Endodermal cell (in vitro differentiated cells): ENCODE measurements at places on chromosomes 16 and 17. TPM values are rescaled to one million over a fixed set of nuclear protein-coding genes. Genes with fewer than 3 reads are reported as not detected.
A peak's percentile ranks its signal among the peaks of the same experiment; 100 is the strongest.

DNA sequence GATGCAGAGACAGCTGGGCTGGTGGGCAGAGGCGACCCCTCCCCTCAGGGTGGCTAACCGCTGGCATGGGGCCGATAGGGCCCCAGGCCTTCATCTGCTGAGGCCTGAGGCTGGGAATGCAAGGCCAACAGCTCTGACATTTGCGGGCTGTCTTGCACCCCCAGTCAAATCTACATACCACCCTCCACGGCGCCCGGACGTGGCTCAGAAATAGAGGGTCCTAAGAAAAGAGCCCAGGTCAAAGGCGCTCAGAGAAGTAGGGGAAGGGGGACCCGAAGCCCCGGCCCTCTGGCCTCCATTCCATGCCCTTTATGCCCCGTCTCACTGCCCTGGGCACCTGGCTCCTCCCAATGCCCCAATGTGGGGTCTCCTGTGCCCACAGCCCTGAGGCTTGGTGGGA is 142.3 kb downstream of the C16orf78 start:
- H3K36me3 ChIP-seq = no peaks in the 10 kb centered on the region
- H3K27me3 ChIP-seq = no peaks in the 10 kb centered on the region
- H3K4me3 ChIP-seq = no peak overlapping the region
- H3K4me1 ChIP-seq = no peaks in the 10 kb centered on the region
- no peak for DNase-seq

- no peak overlapping the region for H3K4me3 ChIP-seq
- DNase-seq = peak; percentile 89
- H3K4me1 ChIP-seq = no peaks in the 10 kb centered on the region
- H3K27ac ChIP-seq = no peak overlapping the region
These were observed 36.4 kb downstream of the AKAP1 start for GRCh38 chr17:57121308-57122042.

DNA sequence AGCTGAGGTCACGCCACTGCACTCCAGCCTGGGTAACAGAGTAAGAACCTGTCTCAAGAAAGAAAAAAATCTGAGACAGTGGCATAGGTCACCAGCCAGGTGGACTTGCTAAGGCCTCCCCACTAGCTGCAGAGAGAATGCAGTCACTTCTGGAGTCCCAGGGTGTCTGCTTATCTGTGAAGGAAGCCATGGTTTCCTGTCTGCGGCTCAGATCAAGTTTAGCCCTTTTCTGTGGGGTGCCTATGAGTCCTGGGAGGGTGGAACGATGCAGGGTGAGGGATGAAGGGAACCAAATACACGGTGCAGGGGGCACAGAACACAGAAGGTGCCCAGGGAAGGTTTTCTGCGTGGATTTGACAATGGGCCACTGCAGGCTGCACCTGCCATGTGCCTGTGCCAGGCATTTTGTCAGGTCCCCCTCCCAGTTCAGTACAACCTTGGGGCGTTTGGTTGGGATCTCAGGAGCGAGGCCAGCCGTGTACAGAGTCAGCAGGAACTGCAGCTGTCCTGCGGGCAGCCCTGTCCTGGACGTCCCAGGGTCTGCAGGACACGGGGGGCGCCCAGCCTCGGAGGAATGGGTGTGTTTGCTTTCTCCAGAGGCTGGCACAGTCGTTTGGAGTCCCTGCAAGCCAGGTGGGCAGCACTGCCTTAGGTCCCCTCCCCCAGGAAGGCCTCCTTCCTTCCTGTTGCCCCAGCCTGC is 41.8 kb downstream of the RAB11FIP4 start:
- no peaks in the 10 kb centered on the region for H3K36me3 ChIP-seq
- no peaks in the 10 kb centered on the region for H3K4me1 ChIP-seq
- no peak overlapping the region for H3K4me3 ChIP-seq
- H3K27me3 ChIP-seq = no peaks in the 10 kb centered on the region

DNA sequence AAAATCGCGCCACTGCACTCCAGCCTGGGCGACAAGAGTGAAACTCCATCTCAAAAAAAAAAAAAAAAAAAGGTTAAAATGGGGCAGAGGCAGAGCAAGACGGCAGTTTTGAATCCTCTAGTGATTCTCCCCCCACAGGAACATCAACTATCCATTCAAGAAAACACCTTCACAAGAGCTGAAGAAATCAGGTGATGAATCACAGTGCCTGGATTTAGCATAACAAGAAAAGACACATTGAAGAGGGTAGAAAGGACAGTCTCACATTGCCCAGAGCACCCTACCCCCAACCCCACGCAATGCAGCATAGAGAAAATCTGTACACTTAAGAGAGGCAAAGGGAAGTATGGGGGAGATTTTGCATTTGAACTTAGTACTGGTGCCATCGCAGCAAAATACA is 28.8 kb upstream of the RNF43 start:
- H3K36me3 ChIP-seq = no peaks in the 10 kb centered on the region
- no peaks in the 10 kb centered on the region for H3K27me3 ChIP-seq
- H3K4me3 ChIP-seq = no peak overlapping the region
- no peaks in the 10 kb centered on the region for H3K4me1 ChIP-seq
- H3K27ac ChIP-seq = no peak overlapping the region
- DNase-seq = no peak

GRCh38 chr17:66302761-66303626 is 581 bp downstream of the PRKCA start:
- peak overlapping the region; percentile 75 for H3K4me3 ChIP-seq
- H3K27ac ChIP-seq = no peak overlapping the region
- no peaks in the 10 kb centered on the region for H3K36me3 ChIP-seq
- H3K27me3 ChIP-seq = peaks cover 38% of the 10 kb centered on the region

DNA sequence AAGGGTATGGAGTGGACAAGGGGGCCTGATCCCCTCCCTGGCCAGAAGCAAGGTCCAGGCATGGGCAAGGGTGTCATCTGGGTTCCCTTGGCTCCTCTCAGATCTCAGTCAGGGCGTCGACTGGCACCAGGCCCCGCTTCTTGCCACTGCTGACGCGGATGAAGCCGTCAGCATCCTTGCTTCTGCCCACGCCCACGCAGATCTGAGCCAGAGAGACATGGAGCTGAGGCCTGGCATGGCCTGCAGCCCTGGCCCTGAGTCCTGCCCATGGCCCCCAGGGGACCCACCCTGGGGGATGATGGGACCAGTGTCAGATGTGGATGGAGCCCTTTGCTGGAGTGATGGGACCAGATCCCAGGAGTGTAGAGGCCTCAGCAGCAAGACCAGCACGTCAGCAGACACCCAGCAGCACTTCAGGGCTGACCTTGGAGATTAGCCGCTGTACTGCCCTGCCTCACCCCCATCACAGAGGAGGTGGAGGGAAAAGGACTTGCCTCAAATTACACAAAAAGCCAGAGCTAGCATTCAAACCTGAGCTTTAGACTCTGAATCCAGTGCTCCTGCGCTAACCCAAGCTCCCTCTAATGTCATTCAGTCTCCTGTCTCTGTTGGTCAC is 12.2 kb downstream of the RPL19 start:
- H3K36me3 ChIP-seq = no peaks in the 10 kb centered on the region
- H3K4me3 ChIP-seq = no peak overlapping the region
- H3K27me3 ChIP-seq = peaks cover 34% of the 10 kb centered on the region
- peaks cover 4% of the 10 kb centered on the region for H3K4me1 ChIP-seq

- peak; percentile 77 for DNase-seq
- H3K36me3 ChIP-seq = no peaks in the 10 kb centered on the region
- H3K27me3 ChIP-seq = peaks cover 23% of the 10 kb centered on the region
These were observed 4.1 kb upstream of the C1QTNF1 start for GRCh38 chr17:79019632-79020584.

- H3K4me3 ChIP-seq = peak overlapping the region; percentile 84
- no peaks in the 10 kb centered on the region for H3K27me3 ChIP-seq
- H3K36me3 ChIP-seq = no peaks in the 10 kb centered on the region
- H3K27ac ChIP-seq = peak overlapping the region; percentile 68
- DNase-seq = peak; percentile 77
These were observed 27.1 kb downstream of the GNPTG start for GRCh38 chr16:1378804-1379303.

Gene NPTX1
- total RNA-seq = 1.5 and 2.3 TPM in 2 replicates

- no peak overlapping the region for H3K27ac ChIP-seq
- no peak for DNase-seq
- H3K4me3 ChIP-seq = no peak overlapping the region
- H3K4me1 ChIP-seq = no peaks in the 10 kb centered on the region
- H3K27me3 ChIP-seq = no peaks in the 10 kb centered on the region
These were observed 24.4 kb upstream of the PHKG2 start for GRCh38 chr16:30723725-30724355.

GRCh38 chr16:13165024-13165423 is 263.6 kb downstream of the SHISA9 start:
- peaks cover 8% of the 10 kb centered on the region for H3K4me1 ChIP-seq
- H3K4me3 ChIP-seq = no peak overlapping the region
- DNase-seq = no peak
- H3K27ac ChIP-seq = no peak overlapping the region
- H3K27me3 ChIP-seq = no peaks in the 10 kb centered on the region
- H3K36me3 ChIP-seq = no peaks in the 10 kb centered on the region

DNA sequence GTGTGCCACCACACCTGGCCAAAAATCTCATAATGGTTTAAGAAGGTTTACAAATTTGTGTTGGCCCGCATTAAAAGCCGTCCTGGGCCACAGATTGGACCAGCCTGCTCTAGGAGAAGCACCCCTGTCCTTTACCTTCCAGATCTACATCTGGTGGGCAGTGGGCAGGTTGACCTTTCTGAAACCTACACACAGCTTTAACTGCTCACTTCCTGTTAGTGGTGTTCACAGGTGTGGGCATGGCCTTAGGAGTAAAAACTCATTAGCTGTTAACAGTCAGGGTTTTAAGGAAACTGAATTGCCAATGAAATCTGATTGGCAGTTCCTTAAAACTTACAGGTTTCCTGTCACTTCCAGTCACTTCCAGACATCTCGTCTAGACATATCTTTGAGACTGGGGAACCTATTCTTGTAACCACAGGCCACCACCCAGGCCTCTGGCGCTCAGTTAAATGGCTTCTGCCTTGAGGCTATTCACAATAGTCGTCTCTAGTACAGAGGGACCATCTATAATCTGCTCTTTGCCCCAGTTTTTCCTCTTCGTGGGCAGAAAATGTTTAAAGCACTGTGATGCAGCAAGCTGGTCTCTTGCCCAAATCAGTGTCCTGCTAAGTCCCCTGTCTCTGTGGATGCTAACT is 29.3 kb downstream of the GNGT2 start:
- H3K4me1 ChIP-seq = no peaks in the 10 kb centered on the region
- no peak overlapping the region for H3K4me3 ChIP-seq
- no peaks in the 10 kb centered on the region for H3K36me3 ChIP-seq
- no peak overlapping the region for H3K27ac ChIP-seq

GRCh38 chr16:81445966-81446906 is 1.6 kb downstream of the CMIP start:
- peak overlapping the region; percentile 99 for H3K4me3 ChIP-seq
- peaks cover 18% of the 10 kb centered on the region for H3K27me3 ChIP-seq
- peaks cover 21% of the 10 kb centered on the region for H3K4me1 ChIP-seq
- DNase-seq = peak; percentile 68
- no peaks in the 10 kb centered on the region for H3K36me3 ChIP-seq
- H3K27ac ChIP-seq = peak overlapping the region; percentile 69

GRCh38 chr16:19824216-19824615 is 60.4 kb downstream of the GPRC5B start:
- H3K4me1 ChIP-seq = no peaks in the 10 kb centered on the region
- H3K27ac ChIP-seq = no peak overlapping the region
- no peak overlapping the region for H3K4me3 ChIP-seq
- H3K27me3 ChIP-seq = no peaks in the 10 kb centered on the region

- DNase-seq = peak; percentile 61
- no peaks in the 10 kb centered on the region for H3K4me1 ChIP-seq
- H3K36me3 ChIP-seq = no peaks in the 10 kb centered on the region
- H3K27ac ChIP-seq = no peak overlapping the region
- H3K4me3 ChIP-seq = no peak overlapping the region
These were observed 15.4 kb downstream of the SLC25A10 start for GRCh38 chr17:81727324-81728031.

DNA sequence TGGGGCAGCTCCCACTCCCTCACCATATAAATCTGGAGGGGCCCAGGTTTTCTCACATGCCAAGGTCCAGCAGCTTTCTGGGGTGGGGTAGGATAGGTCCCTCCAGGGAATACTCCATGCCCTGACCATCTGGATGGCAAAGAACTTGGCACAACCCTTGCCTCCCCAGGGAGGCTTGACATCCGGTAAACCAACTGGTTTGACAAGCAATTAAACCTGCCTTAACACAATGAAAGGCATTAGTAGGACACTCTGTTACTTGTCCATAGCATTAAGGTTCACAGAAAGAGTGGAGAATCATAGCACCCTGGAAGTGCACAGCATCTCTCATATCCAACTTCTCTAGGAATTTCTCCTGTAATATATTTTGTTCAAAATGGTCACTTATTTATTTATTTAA is 63.9 kb upstream of the MAF start:
- no peaks in the 10 kb centered on the region for H3K36me3 ChIP-seq
- no peak overlapping the region for H3K4me3 ChIP-seq
- no peaks in the 10 kb centered on the region for H3K4me1 ChIP-seq

GRCh38 chr16:71542377-71542776 is 16.2 kb downstream of the CHST4 start:
- H3K4me1 ChIP-seq = no peaks in the 10 kb centered on the region
- H3K36me3 ChIP-seq = no peaks in the 10 kb centered on the region
- peaks cover 12% of the 10 kb centered on the region for H3K27me3 ChIP-seq
- H3K4me3 ChIP-seq = no peak overlapping the region
- no peak overlapping the region for H3K27ac ChIP-seq

Gene IFI35
- 3.0 to 5.1 TPM (median 3.3 TPM) in 3 replicates for total RNA-seq

DNA sequence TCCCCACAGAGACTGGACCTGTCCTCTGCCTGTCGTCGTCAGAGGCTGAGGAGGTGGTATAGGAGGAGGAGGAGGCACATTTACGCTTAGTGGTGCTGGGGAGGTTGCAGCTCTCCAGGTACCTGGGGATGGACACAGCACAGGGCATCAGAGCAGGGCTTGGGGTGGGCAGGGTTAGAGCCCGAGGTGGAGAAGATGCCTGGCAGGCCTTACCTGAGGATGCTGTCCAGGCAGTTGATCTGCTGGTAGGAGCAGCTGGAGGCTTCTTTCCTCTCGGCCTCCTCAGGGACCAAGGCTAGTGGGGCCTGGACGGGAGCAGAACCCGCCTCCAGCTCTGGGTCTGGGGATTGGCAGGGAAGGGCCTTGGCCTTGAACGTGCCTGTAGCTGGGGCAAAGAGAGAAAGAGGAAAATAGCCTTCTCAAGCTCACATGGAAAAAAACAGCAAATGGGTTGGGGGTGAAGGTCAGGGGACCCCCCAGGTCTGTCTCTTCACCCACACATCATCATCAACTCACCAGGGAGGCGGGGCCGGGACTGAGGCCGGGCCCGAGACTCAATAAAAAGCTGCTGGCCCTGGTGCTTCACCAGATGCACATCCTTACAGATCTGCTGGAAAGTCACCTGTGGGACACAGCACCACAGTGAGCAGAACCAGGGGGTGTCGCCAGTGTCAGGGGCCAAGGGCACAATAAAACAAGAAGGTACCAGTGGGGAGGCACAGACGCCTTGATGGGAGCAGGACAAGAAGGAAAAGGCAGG is 5.6 kb downstream of the PER1 start:
- H3K4me1 ChIP-seq = no peaks in the 10 kb centered on the region
- H3K27ac ChIP-seq = no peak overlapping the region
- H3K36me3 ChIP-seq = peaks cover 66% of the 10 kb centered on the region
- H3K4me3 ChIP-seq = no peak overlapping the region

- no peak for DNase-seq
- H3K4me3 ChIP-seq = no peak overlapping the region
- no peak overlapping the region for H3K27ac ChIP-seq
- H3K4me1 ChIP-seq = no peaks in the 10 kb centered on the region
These were observed 18.2 kb downstream of the PGS1 start for GRCh38 chr17:78396441-78397337.
